ENCODE measurements at places on chromosomes 4 and X.

DNA sequence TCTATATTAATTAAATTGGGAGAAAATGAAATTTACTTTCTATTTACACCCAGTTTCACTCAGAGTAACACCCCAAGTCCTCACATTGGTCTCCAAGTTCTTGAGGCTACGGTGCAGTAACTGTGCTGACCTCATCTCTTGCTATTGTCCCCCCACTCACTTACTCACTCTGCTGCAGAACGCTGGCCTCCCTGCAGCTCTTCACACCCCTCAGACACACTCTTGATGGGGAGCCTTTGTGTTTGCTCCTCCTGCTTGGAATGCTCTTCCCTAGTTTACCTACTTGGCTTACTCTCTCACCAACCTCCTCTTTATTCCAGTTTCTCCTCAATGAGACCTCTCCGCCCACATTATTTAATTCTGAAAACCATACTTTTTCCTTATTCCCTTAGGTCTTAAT lies 22.2 kb upstream of the SPARCL1 start:
- no peak for DNase-seq

DNA sequence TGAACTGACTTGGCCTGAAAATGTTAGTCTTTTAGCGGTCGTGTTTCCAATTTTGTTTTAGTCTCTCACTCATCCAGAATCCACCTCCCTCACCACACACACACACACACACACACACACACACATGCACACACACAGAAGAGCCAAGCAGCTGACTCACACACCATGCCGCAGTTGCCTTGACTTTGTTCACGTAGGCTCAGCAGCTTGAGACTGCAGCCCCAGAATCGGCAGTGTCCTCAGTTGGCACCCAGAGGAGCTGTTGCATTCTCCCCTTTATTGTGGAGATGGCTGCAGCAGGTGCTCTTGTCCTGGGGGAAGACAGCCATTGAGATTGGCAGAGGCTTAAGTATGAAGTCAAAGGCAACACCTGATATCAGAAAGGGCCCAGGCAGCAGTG lies 20.9 kb upstream of the XPNPEP2 start:
- DNase-seq = peak; percentile 52

GRCh38 chr4:153385784-153386183 lies 41.3 kb downstream of the MND1 start:
- no peak for DNase-seq

DNA sequence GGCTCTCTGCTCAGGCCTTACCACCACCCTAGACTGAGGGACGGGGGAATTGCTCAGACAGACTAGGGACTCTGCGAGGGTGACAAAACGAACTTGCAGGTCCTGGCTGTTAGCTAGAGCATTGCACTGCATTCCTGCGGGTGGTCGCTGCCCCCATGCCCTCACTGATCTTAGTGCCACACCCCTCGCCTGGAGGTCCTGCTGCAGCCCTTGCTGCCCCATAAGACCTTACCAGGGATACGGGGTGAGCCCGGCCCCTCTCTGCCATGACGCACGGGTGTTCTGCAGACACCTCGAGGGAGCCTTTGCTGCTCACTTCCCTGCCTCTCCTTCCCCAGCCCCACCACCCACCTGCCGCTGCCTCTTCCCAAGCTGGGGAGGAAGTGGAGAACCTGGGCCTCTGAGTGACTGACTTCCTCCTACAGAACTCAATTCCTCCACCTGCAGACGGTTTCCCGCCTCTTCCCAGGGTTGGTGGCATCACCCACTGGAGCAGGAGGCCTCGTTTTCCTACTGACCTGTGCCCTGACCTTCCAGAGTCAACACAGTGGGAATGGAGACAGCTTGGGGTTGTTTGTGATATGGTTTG lies 19.8 kb upstream of the TBC1D14 start:
- no peak for DNase-seq

DNA sequence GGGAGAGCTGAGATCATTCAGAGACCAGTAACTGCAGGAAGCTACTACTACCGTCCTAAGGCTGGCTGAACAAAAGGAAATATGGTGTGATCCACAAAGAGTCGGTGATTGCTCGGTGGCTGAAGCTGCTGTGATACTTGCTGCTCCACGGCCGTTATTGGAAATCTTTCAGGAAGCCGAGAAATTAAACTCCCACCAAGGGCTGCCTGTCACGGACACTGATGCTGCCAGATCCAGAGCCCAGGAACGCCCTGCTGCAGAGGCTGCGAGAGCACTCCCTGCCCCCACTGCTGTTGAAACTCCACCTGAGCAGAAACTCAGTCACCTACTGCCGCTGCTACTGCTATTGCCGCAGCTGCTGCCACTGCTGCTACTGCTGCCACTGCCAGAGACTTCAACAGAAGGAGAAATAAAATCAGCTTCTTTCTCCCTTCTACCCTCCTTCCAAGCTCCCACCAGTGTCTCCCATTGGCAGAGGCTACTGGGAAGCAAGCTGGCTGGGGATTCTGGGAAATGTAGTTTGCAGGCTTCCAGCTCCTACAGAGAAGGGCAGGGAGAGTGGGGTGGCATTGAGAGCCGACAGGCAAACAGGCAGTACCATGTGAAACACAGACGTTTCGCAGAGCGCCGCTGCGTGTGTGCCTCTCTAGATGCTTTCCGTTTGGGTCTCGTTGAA lies 126.0 kb upstream of the ENPP6 start:
- no peak for DNase-seq

DNA sequence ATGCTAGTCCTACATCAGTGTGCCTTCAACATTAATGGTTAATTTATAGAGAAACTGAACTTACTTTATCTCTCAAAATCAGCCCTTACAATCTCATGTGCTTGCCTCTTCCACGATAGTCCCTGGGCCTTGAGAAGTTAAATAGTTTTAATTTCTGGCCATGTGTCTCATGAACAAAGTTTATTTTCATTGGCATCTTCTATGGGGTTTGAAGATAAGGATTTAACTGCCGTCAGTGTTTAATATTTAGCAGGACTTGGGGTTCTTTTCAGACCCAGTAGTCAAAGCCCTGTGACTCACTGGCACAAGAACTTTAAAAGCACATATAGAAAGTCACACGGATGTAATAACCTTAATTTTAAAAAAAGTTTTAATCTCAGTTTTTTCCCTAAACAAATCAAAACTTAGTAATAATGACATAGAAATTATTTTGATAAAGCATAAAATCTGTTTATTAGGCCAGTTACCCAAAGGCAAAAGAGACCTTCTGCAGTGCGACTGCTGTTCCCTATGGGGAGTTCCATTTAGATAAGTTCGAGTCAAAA lies 10.1 kb upstream of the MPP1 start:
- peak; percentile 10 for DNase-seq

GRCh38 chr4:89800012-89800516 lies 36.9 kb downstream of the SNCA start:
- no peak for DNase-seq

DNA sequence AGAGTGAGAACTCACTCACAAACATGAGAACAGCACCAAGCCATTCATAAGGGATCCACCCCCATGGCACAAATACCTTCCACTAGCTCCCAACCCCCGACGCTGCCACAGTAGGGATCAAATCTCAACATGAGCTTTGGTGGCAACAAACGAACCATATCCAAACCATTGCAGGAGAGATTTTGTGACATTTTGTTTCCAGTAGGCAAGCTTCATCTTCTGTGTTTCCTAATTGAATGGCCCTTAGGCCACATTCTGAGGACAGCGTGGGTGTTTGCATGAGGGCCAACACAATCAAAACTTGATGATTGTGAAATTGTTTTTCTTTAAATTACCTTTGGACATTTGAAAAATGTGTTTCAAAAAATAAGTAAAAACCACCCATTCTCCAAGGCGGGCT lies 102.6 kb upstream of the LNX1 start:
- no peak for DNase-seq

DNA sequence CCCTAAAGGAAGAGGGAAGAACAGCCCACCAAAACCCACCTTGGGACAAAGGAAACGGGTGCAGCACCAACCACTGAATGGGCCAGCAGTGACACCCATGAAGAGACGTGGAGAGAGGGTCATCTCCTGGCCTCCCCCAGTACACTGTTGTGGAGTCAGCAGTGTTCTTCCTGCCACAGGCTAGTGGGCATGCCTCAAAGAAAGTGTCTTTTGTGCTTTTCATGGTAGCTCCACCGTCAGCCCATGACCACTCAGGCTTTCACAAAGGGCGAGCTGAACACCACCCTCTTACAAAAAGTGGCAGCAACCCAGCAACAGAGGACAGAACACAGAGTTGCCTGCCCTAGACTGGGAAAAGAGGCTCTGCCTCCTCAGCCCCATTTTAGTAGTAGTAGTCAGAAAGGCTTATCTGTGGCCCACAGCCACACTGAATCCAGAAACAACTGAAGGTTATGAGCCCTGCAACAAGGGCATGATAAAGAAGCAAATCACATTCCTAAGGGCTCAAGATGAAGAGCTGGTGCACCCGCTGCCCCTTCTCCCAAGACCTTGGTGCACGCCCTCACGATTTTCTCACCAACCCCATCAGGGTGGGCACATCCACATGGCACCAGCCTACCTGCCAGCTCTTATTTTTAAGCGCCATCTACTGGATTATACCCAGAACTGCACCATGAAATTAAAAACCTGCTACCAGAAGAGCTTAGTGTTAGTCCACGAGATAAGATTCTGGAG lies 53.1 kb downstream of the RAB28 start:
- DNase-seq = no peak

DNA sequence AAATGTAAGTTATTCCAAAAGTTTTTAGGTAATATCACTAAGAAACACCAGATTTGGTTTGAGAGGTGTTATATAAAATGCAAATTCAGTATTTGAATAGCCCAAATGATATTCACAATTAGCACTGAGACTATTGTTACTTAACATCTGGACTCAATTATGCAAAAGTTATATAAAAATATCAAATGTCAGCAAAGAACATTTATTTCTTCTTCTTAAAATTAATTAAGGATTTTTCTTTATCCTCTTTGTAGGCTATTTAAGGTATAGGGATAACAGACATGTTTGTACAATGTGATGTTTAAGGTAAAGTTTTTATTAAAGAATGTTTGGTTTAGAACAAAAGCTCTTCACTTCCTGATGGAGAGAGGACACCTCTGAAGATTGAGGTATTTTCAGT lies 63.3 kb upstream of the GK2 start:
- DNase-seq = no peak

DNA sequence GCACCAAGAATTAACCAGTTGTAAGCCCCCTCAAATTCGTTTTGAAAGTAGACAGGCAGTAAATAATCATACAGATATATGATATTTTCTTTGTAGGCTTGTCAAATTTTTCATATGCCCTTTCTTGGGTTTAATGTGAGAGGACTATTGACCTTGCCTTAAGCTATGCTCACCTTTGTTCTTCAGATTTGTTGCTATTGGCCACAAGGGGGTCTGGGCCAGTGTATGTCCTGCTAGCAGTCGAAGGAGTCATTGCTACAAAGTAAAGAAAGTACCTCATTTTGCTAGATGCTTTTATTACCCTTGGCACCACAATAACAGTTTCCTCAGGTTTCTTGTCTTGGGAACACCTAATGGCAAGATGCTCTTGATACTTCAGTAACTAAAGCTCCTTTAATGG lies 51.7 kb downstream of the IGSF1 start:
- no peak for DNase-seq

- peak; percentile 89 for DNase-seq
Observed at GRCh38 chr4:77172336-77172735, 15.3 kb downstream of the CCNG2 start.

- DNase-seq = no peak
Observed at GRCh38 chrX:34642849-34643248, 14.2 kb downstream of the TMEM47 start.

DNA sequence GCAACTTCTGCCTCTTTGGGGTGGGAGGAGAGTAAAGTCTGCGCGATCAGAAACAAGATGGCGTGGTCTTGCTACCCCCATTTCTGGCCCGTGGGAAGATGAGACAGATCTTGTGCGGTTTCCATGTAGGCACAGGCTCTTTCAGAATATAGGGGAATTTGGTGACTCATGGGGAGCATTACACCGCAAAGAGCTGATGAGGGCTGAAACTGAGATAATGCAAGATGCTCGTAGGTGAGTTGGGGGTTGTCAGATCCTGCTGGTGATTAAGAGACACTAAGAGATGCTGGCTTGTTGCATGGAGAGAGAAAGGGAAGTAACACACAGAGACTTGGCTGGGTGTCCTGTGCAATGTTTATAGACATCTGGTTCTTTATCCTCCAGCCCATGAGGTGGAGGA lies 1.5 kb downstream of the EVC start:
- DNase-seq = no peak

DNA sequence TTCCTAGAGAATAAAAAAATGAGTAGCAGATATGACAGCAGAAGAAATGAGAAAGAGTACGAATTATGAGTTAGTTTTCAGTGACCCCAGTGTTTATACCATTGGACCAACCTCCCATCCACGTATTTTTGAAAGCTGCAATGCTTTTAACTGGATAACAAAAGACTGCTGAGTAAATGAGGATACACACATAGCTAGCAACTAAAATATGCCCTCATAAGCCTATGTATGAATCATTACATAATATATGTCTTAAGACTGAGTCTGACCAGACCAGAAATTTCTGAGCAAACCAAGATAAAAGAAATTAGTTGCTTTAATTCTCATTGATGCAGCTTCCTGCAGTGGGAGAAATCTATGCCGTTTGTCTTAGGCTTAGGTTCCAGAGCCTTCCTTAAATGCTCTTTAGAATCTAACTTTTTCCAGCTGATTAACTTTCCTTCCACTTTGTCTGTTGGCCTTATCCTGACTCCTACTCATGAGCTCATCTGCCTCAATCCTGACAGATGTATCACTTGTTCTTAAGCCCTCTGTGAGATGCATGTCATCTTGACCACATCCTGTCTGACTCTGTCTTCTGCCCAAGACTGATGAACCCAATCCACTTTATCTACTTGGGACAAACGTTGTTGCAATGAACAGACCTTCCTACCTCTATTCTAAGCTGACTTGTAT lies 301.4 kb upstream of the AADAT start:
- DNase-seq = peak; percentile 93

DNA sequence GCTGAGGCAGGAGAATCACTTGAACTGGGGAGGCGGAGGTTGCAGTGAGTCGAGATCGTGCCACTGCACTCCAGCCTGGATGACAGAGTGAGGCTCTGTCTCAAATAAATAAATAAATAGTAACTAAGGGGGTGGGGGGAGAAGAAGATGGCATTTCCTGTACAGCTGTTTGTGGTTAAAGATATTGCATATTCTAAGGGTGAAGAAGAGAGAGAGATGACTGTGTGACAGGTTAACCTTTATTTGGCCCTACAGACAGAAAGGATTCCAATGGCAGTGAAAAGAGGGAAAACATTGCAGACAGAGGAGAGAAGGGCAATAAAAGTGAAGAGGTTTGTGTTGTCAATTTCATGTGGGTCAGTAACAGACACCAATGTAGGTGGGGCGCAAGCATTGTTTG lies 9.4 kb downstream of the TASL start:
- peak; percentile 3 for DNase-seq

- no peak for DNase-seq
Observed at GRCh38 chr4:176660561-176660960, 132.2 kb downstream of the VEGFC start.

- no peak for DNase-seq
Observed at GRCh38 chr4:89336818-89337420, 29.3 kb upstream of the GPRIN3 start.
